Foreskin keratinocyte (primary cell): ENCODE measurements at places on chromosomes 2 and 18.

GRCh38 chr18:77334876-77335275 lies 85.2 kb downstream of the GALR1 start:
- DNase-seq = no peak

DNA sequence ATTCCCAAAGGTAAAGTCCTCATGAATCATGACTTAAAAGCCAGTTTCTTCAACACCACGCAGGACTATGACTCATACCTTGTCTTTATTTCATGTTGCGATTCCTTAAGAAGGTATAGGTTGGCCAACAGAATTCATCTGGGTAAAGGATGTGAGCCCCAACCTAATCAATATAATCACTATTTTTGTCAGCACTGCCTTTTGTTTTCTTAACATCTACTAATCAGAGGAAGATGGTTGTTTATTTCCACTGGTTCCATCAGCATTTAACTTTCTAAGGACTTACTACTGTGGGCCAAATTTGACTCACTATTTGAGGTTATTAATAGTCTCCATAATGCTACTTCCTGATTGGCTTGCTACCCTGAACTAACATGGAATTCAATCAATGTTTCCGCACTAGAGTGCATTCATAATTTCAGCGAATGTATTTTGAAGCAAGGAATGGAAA lies 78.6 kb downstream of the SCG2 start:
- peak; percentile 67 for DNase-seq

DNA sequence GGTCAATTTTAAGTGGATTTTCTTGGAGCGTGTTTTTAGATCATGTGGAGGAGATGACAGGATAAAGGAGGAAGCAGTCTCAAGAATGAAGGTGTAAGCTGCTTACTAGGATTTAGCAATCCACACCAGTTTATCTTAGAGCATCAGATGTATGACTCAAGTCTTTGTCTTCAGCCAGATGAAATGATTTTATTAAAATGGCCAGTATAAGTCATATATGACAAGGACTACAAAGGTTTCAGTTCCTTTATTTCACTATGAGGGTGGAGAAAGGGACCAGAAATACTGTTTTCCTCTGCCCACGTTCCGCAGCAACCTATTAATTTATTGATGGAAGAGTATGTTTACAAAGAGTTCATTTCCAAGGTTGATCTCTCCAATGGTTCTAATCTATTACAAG lies 970.5 kb upstream of the SLC39A10 start:
- peak; percentile 22 for DNase-seq

DNA sequence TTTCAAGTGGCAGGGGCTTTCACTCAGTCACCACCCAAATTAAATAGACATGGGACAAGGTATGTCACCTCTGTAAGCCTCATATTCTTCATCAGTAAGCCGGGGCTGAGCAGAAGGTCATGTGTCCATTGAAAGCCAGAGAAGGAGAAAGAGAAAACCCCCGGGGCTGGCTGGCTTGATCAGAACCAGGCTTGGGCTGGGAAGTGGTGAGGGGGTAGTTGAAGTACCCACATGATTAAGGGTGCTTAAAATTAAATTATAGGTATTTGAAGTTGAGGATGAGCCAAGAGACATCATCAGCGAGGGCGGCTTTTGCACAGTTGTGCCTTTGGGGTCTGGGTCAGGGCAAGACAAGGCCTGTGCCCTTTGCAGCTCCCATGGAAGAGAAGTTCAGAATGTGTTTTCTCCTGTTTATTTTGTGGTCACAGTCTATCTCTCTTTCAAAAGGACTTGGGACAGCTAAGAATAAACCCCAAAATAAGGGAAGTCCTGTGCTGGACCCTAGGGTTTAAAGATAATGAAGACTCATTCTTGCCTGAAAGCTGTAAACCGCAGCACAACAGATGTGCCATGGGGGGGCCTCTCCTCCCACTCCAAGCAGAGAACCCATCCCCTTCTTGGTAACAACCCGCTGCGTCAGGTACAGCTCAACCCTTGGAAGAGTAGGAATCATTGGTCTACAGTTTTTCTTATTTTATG lies 10.7 kb downstream of the DBI start:
- no peak for DNase-seq

- no peak for DNase-seq
These were observed 912.8 kb downstream of the NRXN1 start for GRCh38 chr2:50118905-50119702.

- DNase-seq = no peak
These were observed 13.9 kb upstream of the UGT1A8 start for GRCh38 chr2:233603520-233603919.

DNA sequence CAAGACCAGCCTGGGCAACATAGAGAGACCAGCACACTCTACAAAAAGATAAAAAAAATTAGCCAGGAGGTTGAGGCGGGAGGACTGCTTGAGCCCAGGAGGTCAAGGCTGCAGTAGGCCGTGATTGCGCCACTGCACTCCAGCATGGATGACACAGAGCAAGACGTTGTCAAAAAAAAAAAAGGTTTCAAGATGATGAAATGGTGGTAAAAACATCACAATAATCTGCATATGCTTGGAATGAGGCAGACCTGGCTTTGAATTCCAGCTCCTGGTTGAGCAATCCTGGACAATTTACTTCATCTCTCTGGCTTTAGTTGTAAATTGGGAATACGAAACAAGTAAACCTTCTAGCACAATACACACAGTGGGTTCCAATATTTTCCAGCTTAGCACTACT lies 24.1 kb downstream of the USP40 start:
- DNase-seq = peak; percentile 23

GRCh38 chr2:233424154-233424951 lies 70.1 kb downstream of the DGKD start:
- no peak for DNase-seq

DNA sequence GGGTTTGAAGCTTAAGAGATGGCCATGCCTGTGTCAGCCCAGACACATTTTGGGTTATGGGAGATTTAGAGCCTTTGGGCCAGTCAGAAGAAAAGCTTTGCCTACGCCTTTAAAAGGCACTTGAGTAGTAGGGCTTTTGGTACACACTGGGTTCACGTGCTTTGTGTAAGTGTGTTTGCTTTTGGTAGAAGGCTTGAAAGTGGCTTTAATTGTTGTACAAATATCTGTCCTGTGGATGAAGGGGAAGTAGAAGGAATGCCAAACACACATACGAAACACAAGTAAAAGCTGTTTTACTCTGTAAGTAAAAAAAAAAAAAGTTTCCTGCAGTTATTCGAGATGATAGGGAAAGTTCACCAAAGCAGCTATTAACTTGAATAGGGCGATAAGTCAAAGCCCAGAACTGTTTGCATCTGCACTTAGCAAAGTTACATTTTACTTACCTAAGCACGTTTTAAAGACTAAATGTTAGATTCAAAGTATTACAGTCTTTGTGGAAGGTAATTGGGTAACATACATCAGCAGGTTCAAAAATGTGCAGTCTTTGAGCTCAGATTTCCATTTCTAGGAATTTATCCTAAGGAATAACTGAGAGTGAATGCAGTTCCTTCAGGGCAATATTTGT lies 75.4 kb downstream of the STK25 start:
- no peak for DNase-seq

DNA sequence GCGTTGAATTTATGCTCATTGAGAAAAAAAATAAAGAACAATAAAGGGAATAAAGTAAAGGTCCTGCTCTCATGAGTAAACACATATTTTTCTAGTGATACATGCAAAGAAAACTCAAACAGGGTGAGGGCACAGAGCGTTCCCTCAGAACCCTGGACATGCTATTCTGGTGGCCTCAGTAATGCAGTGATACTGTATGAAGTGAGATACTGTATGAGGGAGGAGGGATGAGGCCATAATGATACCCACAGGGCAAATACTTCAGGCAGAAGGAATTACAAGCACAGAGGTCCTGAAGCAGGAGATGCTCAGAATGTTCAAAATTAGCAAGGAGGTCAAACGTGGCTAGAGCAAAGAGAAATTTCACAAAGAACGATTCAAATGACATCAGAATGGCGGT lies 28.4 kb upstream of the RNU4ATAC start:
- peak; percentile 78 for DNase-seq

GRCh38 chr2:240567872-240568677 lies at the start of gene RNPEPL1:
TSS of gene RNPEPL1 (plus strand) at chr2:240568484. CDS start at chr2:240568587, 103 bp downstream.
- peak; percentile 57 for DNase-seq

DNA sequence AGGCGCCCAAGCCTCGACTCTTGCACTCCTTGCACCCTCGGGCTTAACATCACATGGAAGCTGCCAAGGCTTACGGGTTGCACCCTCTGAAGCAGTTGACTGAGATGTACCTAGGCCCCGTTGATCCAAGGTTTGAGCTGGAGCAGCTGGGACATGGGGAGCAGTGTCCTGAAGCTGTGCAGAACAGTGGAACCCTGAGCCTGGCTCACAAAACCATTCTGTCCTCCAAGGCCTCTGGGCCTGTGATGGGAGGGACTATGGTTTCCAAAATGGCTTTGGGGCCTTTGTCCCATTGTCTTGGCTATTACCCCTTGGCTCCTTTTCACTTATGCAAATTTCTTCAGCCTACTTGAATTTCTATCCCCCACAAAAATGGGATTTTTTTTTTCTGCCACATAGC lies 454.0 kb downstream of the PIK3C3 start:
- no peak for DNase-seq

DNA sequence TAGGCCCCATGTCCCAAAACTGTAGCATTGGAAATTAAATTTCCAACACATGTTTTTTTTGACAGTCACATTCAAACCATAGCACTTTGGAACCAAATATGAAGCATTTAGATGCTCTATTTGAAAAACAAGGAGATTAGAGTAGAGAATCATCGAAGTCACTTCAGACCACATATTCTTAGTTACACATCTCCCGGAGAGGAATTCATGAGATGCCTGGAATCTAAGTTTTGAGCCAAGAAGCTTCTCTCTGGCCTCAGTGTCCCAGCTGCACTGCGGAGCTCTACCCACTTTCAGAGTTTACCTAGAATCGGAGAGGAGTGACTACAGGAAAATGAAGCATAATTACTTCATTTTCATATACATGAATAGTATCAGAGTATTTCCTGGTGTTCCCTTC lies 385.9 kb downstream of the TNS1 start:
- no peak for DNase-seq

GRCh38 chr2:234710066-234710465 lies 213.2 kb upstream of the ARL4C start:
- DNase-seq = no peak

DNA sequence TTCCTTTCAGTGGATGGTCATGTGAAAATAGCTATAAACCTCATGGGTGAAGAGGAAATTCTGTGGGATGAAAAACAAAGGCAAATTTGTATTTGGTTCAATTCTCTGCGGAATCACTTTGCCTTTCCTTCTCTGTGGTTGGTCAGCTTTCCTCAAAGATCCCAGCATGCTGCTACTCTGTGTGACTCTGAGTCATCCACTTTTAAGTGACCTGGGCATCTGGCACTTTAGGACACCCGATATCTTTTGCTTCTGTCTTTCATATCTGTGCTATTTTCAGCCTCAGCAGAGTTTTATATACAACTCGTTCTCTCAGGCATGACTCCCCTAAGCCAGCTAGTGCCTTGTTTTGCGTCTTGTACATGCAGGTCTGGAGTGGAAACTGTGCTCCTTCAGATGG lies 217.0 kb upstream of the PIEZO2 start:
- DNase-seq = no peak

GRCh38 chr2:41142478-41142877 lies 690.6 kb upstream of the SLC8A1 start:
- no peak for DNase-seq

GRCh38 chr2:196702641-196703040 lies 63.1 kb downstream of the CCDC150 start:
- DNase-seq = no peak

DNA sequence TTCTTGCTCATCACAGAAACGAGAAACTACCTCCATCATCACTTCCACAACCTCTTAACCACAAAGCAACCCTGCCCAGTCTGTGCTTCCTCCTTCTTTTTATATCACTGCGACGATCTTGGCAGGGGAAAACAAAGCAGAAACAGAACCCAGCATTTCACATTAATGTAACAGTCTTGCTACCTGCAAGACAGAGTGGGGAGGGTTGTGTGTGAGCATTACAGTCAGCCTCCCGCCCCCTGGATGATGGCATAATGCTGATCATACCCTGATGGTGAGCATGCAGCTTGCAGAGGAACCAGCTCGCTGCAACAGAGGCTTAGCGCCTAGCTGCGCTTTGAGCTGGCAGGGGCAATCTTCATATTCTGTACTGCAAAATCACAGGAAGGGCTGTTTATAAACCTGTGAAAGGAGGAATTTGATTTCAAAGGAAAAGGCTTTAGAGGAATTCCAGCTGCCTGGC lies 376.1 kb downstream of the IRS1 start:
- DNase-seq = peak; percentile 73

DNA sequence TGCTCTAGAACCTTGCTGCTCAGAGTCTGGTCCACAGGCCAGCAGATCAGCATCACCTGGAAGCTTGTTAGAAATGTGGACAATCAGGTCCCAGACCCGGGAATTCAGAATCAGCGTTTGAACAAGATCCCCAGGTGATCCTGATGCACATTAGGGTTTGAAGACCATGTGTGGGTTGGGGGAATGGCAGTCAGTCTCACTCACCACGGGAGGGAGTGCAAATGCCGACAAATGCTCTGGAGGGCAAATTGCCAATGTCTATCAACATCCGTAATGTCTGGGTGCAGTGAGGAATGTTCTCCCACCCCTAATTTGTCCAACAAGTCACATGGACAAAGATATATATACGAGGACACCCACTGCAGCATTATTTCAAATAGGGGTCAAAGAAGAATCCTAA lies 34.5 kb downstream of the INPP5D start:
- DNase-seq = no peak

GRCh38 chr2:86201671-86202335 lies 2.5 kb downstream of the MRPL35 start:
- no peak for DNase-seq

GRCh38 chr2:218166791-218167190 lies at the start of gene CXCR1:
TSS of gene CXCR1 (minus strand) at chr2:218166962. CDS start at chr2:218165211, 1,751 bp downstream.
- DNase-seq = peak; percentile 65

GRCh38 chr2:77034445-77034844 lies 487.7 kb downstream of the LRRTM4 start:
- DNase-seq = no peak

- no peak for DNase-seq
These were observed 51.3 kb upstream of the CERS6 start for GRCh38 chr2:168404764-168405163.

- no peak for DNase-seq
These were observed 81.7 kb downstream of the GLI2 start for GRCh38 chr2:120817136-120817955.

- DNase-seq = no peak
These were observed 152.7 kb downstream of the SLC8A1 start for GRCh38 chr2:40299173-40299572.

GRCh38 chr2:233497692-233498091 lies 68.9 kb downstream of the USP40 start:
- no peak for DNase-seq

GRCh38 chr2:212299943-212300342 lies 238.7 kb downstream of the ERBB4 start:
- no peak for DNase-seq

DNA sequence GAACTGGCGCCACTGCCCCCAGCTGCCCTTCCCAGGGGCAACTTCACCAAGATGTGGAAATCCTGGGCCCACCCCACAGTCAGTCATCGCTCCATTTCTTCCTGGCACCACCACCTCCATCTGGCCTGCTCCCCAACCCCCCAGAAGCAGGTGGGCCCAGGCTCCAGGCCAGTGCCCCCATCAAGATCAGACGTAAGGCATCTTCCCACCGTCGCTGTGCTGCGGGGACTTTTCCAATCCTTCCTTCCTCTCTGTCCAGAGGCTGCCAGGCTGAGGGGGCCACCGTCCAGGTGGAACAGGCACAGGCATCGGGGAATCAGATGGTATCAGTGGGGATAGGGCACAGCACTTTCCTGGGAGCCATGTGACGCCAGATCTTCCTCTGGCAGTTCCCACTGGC lies 8.1 kb downstream of the PRLH start:
- DNase-seq = no peak
